ENCODE measurements at places on chromosomes 4 and X.

DNA sequence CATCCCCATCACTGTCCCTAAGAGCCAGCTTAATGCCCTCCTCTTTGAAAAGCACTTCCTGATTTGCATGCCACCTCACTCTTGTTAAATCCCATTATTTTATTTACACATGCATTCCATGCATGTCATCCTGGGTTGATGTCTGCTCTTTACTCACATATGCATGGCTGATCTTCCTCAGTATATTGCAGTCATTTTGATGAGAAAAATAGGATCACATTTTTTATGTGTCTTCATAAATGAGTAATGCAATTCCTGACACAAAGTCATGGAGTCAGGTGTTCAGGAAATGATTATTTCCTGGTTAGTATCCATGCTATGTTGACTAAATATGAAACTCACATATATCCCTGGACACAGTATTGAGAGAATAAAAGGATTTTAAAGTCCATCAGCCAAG is 204.7 kb downstream of the SLIT2 start:
- no peak for DNase-seq
- no peaks in the 10 kb centered on the region for H3K4me1 ChIP-seq
- H3K27ac ChIP-seq = no peak overlapping the region
- H3K36me3 ChIP-seq = no peaks in the 10 kb centered on the region
- H3K27me3 ChIP-seq = peaks cover 2% of the 10 kb centered on the region

DNA sequence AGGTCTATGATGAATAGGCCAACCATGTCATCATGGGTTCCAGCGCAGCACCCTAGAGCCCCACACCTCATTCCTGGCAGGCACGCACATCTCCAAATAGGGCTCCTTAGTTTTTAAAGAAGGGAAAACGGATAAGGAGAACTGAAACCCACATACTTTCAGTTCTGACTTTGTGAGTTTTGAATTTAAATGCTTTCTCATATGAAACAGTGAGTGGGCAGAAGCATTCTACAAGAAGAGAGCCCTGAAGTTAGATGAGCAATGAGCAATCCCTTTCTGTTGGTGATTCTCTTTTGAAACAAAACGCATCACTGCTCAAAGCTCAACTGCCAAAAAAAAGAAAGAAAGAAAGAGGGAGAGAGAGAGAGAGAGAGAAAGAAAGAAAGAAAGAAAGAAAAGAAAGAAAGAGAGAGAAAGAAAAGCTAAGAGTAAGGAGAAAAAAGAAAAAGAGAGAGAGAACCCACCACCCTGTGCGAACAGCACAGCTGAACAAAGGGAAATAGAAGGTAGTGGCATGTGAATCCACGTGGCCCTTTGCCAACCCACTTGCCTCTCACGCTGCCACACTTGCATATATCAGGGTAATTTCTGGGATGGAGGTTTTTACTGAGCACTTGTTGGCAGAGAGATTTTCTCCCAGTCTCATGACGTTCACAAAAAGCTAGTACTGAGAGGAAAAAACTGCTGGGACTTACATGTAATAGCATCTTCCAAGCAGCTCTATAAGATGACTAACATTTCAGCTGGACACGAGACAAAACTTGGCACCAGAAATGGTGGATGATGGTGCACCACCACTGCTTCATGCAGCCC is 31.0 kb downstream of the TMSB4X start:
- peaks cover 47% of the 10 kb centered on the region for H3K4me1 ChIP-seq
- H3K27ac ChIP-seq = peak overlapping the region; percentile 98
- no peaks in the 10 kb centered on the region for H3K27me3 ChIP-seq
- DNase-seq = no peak

GRCh38 chr4:85776579-85776978 is 301.6 kb downstream of the ARHGAP24 start:
- no peak for DNase-seq
- no peak overlapping the region for H3K27ac ChIP-seq
- H3K36me3 ChIP-seq = no peaks in the 10 kb centered on the region
- no peaks in the 10 kb centered on the region for H3K27me3 ChIP-seq
- H3K4me3 ChIP-seq = no peak overlapping the region
- no peaks in the 10 kb centered on the region for H3K4me1 ChIP-seq

DNA sequence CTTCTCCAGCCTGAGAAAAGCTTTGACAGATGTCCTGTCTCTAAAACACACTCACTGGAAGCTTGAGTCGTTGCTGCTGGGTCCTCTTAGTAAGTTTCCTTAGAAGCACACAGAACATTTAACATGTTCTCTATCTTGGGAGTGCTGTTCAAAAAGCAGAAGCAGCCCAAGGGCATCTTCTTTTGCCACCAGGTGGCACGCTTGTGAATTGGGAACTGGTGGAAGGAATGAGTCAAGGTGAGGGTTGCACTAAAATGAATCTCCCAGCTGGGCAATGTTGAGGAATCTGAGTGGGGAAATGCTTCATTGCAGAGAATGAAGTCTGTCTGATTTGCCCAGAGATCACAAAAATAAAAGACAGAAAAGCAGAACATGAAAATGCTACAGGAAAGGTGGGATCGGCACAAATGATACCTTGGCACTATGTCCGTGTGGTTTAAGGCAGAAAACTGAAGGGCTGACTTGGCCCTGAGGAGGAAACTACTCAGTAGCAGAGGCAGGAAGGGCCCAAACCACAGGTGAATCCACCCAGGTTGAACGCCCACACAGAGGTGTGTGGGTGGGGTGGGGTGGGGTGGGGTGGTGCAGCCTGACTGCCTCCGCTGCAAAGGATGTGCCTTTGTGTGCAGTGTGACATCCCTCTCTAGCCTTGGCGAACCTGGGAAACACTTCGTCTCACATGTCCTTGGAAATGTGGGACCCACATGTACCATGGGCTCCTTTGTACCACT is 26.0 kb downstream of the KIT start:
- peaks cover 3% of the 10 kb centered on the region for H3K27me3 ChIP-seq
- peaks cover 10% of the 10 kb centered on the region for H3K4me1 ChIP-seq
- peak; percentile 26 for DNase-seq
- peak overlapping the region; percentile 13 for H3K4me3 ChIP-seq
- no peaks in the 10 kb centered on the region for H3K36me3 ChIP-seq

- H3K27ac ChIP-seq = no peak overlapping the region
- DNase-seq = no peak
- peaks cover 22% of the 10 kb centered on the region for H3K36me3 ChIP-seq
- peaks cover 2% of the 10 kb centered on the region for H3K4me1 ChIP-seq
- no peak overlapping the region for H3K4me3 ChIP-seq
Observed at GRCh38 chr4:119518915-119519410, 109.6 kb downstream of the PDE5A start.

- DNase-seq = no peak
- no peaks in the 10 kb centered on the region for H3K4me1 ChIP-seq
- no peak overlapping the region for H3K27ac ChIP-seq
- H3K36me3 ChIP-seq = no peaks in the 10 kb centered on the region
- no peak overlapping the region for H3K4me3 ChIP-seq
Observed at GRCh38 chr4:162010362-162010761, 153.4 kb downstream of the FSTL5 start.

DNA sequence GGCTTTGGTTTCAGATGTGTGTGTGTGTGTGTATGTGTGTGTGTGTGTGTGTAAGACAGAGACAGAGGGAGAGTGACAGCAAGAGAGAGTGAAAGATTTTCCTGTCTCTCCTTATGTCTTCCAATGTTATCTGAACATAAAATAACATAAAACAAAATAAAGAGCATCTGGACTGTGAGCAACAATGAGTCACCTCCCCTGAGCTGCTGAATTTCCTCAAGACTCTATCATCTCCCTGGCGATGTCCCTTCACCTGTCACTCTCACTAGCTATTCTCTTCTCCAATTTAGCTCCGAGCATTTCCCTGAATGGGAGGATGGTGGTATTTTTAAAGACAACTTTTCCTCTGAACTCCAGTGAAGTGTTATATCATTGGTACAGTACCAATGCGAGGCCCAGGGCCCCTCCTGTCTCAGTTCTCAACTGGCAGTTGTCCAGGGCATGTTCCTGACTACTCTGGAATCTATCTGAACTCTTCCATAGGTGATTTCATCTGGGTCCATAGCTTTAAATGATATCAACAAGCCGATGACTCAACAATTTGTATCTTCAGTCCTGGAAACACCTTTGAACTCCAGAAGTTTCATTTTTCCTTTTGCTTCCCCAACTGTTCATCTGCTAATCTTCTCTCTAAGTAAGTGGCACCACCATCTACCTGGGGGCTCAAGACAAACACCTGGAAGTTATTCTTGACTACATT is 195.0 kb upstream of the CLNK start:
- no peaks in the 10 kb centered on the region for H3K36me3 ChIP-seq
- no peak for DNase-seq
- H3K27ac ChIP-seq = no peak overlapping the region
- H3K27me3 ChIP-seq = peaks cover 2% of the 10 kb centered on the region

DNA sequence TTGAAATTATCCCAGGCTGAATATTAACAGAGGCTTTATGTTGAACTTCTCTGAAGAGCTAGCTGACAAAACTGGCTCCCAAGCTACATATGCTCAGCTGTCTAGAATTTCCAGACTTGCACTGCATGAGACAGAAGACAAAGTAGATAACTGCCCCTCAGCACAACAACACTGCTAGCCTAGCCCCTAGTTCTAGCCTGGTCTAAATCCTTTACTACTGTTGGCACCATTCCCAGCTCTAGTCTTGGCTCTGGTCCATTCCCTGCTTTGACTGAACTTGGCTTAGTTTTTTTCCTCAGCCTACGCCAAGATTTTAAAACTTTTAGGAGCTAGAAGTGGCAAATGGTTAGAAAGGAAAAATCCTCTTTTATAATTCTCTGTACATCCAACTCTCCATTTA is 7.6 kb upstream of the OPHN1 start:
- H3K27me3 ChIP-seq = peaks cover 18% of the 10 kb centered on the region
- H3K4me3 ChIP-seq = no peak overlapping the region
- no peak for DNase-seq
- peaks cover 10% of the 10 kb centered on the region for H3K4me1 ChIP-seq
- no peaks in the 10 kb centered on the region for H3K36me3 ChIP-seq
- no peak overlapping the region for H3K27ac ChIP-seq

DNA sequence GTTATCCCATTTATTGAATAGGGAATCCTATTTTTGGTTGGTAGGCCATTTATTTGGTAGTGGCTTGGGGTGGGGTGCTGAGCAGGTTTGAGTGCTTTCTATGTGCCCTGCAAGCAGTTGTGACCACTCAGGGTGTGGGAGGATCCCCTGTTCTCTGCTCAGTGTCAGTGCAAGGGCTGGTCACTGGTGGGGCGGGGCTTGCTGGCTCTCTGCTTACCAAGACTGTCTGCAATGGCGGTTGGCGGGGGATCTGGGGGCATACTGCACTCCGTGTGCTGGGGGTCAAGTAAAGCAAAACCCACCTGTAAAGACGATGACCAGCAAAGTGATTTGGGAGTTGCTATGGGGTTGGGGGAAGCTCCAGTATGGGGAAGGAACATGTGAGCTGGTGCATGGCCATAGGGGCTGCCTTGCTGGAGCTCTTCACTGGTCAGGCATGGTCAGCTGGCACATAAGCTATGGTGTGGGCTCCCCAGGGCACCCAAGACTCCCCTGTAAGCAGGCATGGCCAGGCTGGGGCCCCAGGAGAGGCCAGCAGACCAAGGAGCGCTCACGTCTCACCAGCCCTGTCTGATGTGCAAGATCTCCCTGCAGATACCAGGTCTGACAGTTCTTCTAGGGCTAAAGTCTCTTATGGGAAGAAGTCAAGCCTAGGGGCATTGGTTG is 83.0 kb upstream of the GRXCR1 start:
- no peak overlapping the region for H3K4me3 ChIP-seq
- no peaks in the 10 kb centered on the region for H3K36me3 ChIP-seq
- no peaks in the 10 kb centered on the region for H3K27me3 ChIP-seq
- DNase-seq = no peak
- H3K4me1 ChIP-seq = no peaks in the 10 kb centered on the region

DNA sequence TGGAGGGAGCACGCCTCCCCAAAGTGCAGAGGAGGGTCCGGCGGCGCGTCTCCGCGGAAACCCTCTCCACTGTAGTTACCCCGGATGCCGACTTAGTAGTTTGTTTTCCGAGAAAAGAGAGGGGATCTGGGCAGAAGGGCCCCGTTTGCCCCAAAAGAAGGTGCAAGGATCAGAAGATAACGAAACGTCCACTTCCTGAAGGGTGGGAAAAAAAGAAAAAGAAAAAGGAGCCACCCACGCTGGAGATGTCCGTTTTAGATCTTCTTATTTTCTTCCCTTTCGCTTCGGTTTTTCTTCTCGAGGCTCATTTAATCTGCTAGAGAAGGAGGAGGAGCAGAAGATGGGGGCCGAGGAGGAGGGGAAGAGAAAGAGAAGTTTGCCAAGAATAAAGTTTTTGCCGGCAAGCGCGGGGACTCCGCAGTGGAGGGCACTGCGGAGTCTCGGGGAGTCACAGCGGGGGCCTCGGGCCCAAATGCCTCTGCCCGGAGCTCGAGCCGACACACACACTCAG is 517 bp downstream of the LEF1 start:
- H3K4me3 ChIP-seq = peak overlapping the region; percentile 96
- peaks cover 43% of the 10 kb centered on the region for H3K4me1 ChIP-seq
- no peak for DNase-seq
- peak overlapping the region; percentile 88 for H3K27ac ChIP-seq
- H3K36me3 ChIP-seq = peaks cover 18% of the 10 kb centered on the region
- peaks cover 34% of the 10 kb centered on the region for H3K27me3 ChIP-seq

- H3K27ac ChIP-seq = no peak overlapping the region
- DNase-seq = no peak
- H3K4me3 ChIP-seq = no peak overlapping the region
- no peaks in the 10 kb centered on the region for H3K4me1 ChIP-seq
- no peaks in the 10 kb centered on the region for H3K27me3 ChIP-seq
- no peaks in the 10 kb centered on the region for H3K36me3 ChIP-seq
Observed at GRCh38 chrX:22397566-22397965, 124.9 kb downstream of the CBLL2 start.

GRCh38 chr4:145694929-145695328 is 15.0 kb downstream of the C4orf51 start:
- H3K27me3 ChIP-seq = no peaks in the 10 kb centered on the region
- DNase-seq = no peak
- no peak overlapping the region for H3K27ac ChIP-seq
- no peak overlapping the region for H3K4me3 ChIP-seq

DNA sequence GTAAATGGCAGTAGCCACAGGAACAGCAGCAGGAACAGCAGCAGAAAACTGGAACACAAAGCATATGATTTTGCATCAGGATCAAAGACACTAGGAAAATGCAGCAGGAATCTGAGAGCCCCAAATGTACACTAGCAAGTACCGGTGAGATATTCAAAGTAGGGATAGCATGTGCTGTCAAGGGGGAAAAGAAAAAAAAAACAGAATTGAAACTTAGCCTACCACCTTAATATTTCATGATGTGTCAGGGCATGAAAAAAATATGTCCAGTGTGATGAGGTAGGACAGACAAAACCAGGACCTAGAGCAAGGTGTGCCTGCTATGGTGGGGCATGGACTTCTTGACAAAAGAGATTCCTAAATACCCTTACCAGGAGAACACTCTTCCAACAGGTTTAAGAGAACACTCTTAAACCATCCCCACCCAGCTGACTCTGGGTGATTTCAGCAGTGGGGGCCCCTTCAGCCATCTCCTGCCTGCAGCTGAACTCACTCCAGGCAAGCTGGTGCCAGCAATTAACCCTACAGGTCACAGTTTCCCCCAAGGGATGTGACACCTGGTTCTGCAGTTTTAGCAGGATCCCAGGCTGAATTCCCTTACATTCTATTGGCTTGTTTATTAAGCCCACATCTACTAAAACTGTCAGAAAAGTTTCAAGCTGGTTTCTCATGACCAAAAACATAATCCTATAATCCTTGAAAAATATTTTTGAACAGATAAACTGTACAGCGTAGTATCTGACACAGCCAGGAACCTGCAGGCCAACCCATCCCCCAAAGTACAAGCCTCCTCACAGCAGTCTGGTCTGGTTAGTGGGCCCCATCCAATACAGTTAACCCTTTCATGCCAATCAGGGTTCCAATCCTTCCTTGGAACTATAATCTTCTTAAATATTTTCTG is 62.9 kb upstream of the FMR1 start:
- no peak for DNase-seq
- no peak overlapping the region for H3K4me3 ChIP-seq
- no peak overlapping the region for H3K27ac ChIP-seq
- H3K4me1 ChIP-seq = no peaks in the 10 kb centered on the region
- H3K36me3 ChIP-seq = no peaks in the 10 kb centered on the region
